Naive B cell (primary cell): ENCODE measurements at places on chromosomes 16 and 17.

GRCh38 chr17:3846437-3847164 lies 555 bp upstream of the NCBP3 start:
- DNase-seq, result no peak

DNA sequence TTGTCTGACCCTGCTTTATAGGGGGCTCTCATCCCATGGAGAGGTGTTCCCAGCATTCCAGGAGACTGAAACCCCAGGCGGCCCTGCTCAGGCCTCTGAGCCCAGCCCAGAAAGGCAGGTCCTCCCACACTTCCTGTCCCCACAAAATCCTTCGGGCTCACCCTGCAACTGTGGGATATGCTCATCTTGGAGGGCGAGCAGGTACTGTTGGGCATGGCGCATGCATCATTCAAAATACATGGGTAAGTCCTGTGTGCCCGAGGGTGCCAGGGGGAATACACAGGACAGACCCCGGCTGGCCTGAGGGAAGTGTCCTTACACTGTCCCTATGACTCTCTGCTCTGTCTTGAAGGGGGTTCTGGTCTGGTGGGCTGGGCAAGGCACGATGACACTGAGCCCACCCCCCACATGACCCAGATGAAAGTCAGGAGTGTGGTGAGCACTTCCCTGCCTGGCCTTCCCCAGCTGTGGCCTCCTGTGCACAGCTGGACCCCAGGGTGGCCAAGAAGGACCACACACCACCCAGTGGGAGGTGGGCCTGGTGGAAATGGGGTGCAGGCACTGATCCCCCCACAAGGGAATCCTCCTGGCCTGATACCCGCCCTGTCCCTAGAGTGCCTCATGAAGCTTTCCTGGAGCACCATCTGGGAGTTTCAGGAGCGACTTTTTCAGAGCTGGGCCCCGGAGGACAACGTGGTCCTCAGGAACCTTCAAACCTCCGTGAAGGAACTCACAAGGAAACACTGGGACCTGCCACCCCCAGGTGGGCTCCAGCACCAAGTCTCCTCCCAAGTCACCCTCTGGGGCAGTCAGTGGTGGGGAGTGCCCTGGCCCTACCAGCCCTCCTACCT lies 46.7 kb downstream of the USP22 start:
- no peak for DNase-seq

DNA sequence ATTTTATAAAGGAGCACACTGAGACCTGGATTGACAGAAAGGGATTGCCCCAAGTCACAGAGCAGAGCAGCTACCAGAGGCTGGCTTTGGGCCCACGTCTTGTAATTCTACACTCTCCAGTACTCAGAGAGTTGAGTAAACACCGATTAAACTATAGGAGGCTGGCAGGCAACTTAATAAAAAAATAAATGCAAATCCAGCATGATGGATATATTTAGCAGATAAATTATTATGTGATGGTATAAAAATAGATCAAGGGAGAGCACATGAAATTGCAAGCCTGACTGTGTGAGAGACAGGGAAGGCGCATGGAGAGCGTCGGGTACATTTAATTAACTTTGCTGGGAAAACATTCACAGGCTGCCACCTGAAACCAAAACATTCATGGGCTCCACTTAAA lies 87.7 kb upstream of the CCL2 start:
- no peak for DNase-seq

- no peak for DNase-seq
These were observed 4.4 kb upstream of the MT4 start for GRCh38 chr16:56560447-56560846.

- no peak for DNase-seq
These were observed 109.0 kb downstream of the SYCE1L start for GRCh38 chr16:77308163-77308561.

DNA sequence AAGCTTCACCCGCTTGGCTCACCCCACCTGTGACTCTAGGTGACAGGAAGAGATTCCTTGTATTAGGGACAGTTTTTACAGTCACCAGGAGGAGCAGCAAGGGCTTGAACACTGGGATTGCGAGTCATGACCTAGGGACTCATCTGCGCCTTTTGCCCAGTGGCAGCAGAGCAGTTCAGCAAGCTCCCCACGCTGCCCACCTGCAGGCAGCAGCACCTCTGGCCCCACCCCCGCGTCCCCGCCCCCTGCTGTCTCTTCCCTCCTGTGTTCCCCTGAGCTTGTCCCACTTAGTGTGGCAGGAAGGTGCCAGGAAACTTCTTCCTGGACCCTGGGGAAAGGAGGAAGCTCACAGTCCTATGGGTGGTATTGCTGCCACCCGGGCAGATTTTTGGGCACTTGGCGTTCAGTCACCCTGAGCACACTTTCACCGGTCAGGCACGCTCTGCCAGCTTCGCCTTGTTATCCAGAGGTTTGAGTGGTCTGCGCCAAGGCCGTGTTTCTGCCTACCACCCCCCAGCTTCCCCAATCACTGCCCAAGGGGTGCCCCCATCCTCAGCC lies 8.7 kb downstream of the MMP15 start:
- no peak for DNase-seq

DNA sequence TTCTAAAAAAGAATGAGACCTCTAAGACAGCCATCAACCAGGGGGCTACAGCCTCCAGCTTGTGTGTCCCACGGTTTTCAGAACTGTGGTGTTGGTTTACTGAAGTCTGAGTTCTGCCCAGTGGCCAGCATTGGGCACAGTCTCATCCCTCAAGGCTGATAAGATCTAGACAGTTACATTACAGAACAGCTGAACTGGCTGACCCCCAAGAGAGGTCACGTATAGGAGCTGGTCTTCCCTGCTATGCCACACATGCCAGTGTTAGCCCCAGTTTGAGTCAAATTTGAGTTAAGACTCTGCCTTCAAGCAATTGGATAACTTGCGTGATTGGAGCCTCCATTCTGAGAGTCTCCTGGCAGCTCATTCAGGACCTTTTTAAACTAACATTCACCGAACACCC lies 14.8 kb upstream of the NUP93 start:
- no peak for DNase-seq

GRCh38 chr17:83179811-83180210 lies 100.4 kb downstream of the METRNL start:
- no peak for DNase-seq

- no peak for DNase-seq
These were observed 6.0 kb upstream of the SYT17 start for GRCh38 chr16:19162085-19162484.

DNA sequence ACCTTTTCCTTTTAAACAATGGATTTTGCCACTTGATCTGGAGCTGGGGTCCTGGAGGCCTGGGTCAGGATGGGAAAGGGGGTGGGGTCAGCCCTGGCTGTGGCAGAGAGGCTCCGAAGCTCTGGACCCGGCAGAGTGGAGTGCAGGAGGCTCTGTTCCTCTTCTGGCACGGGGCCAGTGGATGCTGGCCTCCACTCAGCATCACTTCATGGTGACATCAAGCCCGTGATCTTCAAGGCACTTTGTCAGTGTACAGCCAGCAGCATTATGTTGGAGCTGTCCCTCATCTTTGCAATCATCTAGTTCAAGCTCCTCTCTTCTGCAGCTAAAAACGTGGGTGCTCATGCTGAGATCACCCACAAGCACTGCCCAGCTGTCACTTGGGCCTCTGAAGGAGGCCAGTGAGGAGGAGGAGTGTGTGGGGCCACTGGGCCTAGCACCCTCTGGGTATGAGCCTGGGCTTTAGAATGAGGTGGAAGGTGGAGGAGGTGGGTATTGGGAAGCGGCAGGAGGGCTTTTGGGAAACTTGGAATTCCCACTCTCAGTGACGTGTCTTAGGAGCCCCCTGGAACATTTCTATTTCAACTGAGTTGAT lies 45.9 kb upstream of the MGAT5B start:
- DNase-seq, result no peak

GRCh38 chr16:69890114-69890891 lies 60.8 kb upstream of the CLEC18A start:
- DNase-seq, result no peak

DNA sequence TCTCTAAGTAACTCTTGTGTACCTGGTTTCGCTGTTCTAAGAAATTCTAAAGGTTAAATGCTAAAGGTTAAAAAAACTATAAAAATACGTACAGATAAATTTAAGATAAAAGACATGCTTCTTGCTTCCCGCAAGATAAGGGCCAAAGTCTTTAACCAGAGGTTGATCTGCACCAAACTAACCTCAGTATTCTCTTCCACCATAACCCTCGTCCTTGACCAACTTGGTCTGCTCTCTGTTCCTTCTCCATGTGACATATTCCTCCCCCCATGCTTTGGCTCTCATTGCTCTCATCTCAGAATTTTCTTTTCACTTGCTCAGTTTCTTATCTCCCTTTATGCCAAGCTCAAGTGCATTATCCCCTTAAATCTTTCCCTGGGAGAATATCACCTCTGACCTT lies 330.5 kb upstream of the ZFHX3 start:
- no peak for DNase-seq

GRCh38 chr17:51169340-51169739 lies 3.1 kb downstream of the NME2 start:
- no peak for DNase-seq

- no peak for DNase-seq
These were observed 7.8 kb upstream of the PSMC3IP start for GRCh38 chr17:42585353-42585752.

DNA sequence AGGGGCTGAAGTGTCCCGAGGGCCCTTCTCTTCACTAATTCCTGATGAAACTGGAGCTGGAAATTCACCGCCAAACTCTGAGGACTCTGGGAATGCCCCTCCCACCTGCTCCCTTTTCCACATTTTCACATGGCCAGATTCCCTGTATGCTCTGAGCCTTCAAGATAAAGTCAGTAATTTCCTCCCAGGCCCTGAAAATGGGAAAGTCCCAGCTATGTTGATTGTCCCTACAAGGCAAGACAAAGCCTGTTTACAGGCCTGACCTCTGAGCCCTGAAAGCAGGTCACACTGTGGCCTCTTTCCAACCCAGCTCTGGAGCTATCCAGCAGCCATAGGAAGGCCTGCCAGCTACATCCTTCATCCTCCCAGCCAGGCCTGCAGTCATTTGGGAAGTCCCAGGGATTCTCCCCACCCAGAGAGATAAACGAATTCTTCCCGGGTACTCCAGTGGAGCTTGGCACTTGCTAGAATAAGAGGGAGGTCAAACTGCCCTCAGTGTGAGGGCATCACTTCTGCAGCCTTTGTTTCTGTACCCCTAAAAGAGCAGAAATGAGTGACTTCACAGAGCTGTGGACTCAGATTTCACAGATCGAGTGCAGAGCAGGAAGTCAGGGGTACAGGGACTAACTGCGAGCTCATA lies 19.6 kb upstream of the CCL2 start:
- DNase-seq, result no peak

- no peak for DNase-seq
These were observed 5.8 kb upstream of the MRPL58 start for GRCh38 chr17:75006653-75007052.

DNA sequence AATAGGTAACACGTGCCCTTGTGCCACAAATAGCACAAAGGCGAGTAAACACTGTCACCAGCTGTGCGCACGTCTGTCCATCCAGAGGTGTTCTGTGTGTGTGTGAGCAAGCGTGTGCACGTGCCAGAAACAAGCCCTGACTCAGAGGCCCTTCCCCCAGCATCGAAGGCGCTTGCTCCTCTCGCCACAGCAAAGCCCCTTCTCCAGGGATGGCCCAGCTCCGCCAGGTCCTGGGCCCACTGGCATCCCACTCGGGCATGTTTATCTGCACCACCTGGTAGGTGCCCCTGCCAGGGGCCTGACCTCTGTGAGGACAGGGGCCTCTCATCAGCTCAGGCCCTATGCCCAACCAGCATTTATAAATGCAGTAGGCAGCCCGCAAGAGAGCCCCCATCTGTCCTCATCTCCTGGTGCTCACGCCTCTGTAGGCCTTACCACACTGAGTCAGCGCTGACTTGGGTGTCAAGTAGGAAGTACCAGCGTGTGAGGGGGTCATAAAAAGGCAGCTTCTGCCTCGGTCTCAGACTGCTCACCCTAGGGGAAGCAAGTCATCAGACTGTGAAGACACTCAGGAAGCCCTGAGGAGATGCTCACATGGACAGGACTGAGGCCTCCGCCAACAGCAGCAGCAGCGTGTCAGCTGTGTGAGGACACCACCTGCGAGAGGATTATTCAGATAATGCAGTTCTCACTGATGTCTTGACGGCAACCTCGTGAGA lies 10.8 kb downstream of the TMEM235 start:
- DNase-seq, result peak; percentile 44

- DNase-seq, result no peak
These were observed 351.7 kb downstream of the CDH8 start for GRCh38 chr16:61684541-61684940.

GRCh38 chr16:82650804-82651203 lies 24.0 kb downstream of the CDH13 start:
- no peak for DNase-seq

- DNase-seq, result no peak
These were observed 9.7 kb downstream of the NEUROD2 start for GRCh38 chr17:39598047-39598481.

- DNase-seq, result no peak
These were observed 26.6 kb downstream of the OR1D5 start for GRCh38 chr17:3036800-3037199.

- DNase-seq, result no peak
These were observed 280.9 kb downstream of the MAP2K4 start for GRCh38 chr17:12301551-12301950.

- DNase-seq, result no peak
These were observed 17.8 kb downstream of the USP31 start for GRCh38 chr16:23131436-23131835.

GRCh38 chr16:1656808-1657617 lies 21.1 kb upstream of the JPT2 start:
- no peak for DNase-seq

DNA sequence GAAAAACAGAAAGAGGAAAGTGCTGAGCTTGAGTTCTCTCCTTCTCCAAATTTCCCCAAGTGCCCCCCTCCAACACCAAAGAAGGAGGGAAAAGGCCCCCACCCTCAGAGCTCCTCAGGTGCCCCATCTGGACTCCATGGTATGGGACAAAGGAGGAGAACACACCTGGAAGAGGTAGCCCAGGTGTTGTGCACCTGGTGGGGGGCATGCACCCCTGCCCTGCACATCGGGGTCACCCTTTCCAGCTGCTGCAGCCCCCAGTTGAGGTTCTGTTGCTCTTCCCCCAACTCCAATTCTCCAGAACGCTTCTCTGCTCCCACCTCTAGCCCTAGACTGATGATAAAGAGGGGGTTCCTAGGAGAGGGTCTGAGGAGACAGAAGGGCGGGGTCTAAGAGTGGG lies 3.0 kb upstream of the COL1A1 start:
- DNase-seq, result no peak

GRCh38 chr17:66720027-66720426 lies 114.9 kb upstream of the CACNG5 start:
- DNase-seq, result no peak
